Astrocyte (in vitro differentiated cells and primary cell): ENCODE measurements at places on chromosomes 2 and 18. TPM values are rescaled to one million over a fixed set of nuclear protein-coding genes. Genes with fewer than 3 reads are reported as not detected.

DNA sequence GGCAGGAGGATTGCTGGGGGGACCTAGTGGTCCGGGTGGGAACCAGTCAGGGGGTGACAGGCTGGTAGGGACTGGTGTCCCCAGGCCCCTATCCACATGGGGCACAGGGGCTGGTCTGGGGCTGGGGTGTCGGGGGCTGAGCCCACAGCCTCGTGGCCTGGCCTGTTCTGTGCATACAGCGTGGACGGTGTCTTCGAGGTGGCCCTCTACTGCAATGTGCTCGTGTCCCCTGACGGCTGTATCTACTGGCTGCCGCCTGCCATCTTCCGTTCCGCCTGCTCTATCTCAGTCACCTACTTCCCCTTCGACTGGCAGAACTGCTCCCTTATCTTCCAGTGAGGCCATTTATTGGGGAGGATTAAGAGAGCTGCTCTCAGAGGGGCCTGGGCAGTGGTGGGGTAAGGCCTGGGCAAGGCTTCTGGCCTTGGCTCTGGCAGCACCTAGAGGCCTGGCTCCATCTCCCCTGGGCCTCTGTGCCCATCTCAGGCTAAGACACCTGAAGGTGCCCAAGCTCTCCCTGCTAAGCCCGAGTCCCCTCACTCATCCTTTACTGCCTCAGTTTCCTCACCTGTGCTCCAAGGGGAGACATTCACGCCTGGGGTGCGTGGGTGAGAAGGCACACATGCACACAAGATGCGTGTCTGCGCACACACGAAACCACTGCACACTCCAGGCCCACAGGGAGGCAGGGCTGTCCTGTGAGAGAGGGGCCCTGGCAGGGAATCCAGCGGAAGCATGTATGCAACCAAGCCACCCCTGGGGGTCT lies 1.9 kb downstream of the CHRNG start:
- H3K4me3 ChIP-seq = no peak overlapping the region
- no peak for DNase-seq
- no peaks in the 10 kb centered on the region for H3K36me3 ChIP-seq
- H3K4me1 ChIP-seq = no peaks in the 10 kb centered on the region
- H3K27ac ChIP-seq = no peak overlapping the region

DNA sequence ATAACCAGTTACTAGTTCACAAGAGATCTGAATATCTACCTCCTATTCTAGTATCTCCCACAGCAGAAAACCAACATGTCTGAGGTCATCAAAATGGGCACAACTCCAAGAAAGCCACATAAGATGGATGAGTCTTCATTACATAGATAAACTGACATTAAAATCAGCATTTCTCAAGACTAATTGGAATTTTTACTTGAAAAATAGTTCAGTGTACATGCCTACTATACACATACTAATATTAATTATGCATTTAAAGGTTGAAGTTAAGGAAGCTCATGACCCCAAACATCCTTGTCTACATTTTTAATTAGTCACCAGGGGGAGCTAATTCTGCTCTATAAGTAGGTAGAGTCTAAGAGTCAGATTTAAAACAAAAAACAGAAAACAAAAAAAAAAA lies 41.9 kb downstream of the ZNF521 start:
- H3K4me1 ChIP-seq = peaks cover 4% of the 10 kb centered on the region
- H3K27ac ChIP-seq = no peak overlapping the region
- H3K36me3 ChIP-seq = peaks cover 3% of the 10 kb centered on the region
- H3K4me3 ChIP-seq = no peak overlapping the region

GRCh38 chr18:61901323-61901986 lies 8.6 kb upstream of the RNF152 start:
- H3K36me3 ChIP-seq = no peaks in the 10 kb centered on the region
- no peaks in the 10 kb centered on the region for H3K27me3 ChIP-seq
- H3K4me1 ChIP-seq = peaks cover 6% of the 10 kb centered on the region
- peak; percentile 28 for DNase-seq

- no peak for DNase-seq
- H3K27ac ChIP-seq = no peak overlapping the region
- no peaks in the 10 kb centered on the region for H3K36me3 ChIP-seq
- no peaks in the 10 kb centered on the region for H3K27me3 ChIP-seq
Observed at GRCh38 chr2:119488245-119489214, 35.8 kb downstream of the SCTR start.

DNA sequence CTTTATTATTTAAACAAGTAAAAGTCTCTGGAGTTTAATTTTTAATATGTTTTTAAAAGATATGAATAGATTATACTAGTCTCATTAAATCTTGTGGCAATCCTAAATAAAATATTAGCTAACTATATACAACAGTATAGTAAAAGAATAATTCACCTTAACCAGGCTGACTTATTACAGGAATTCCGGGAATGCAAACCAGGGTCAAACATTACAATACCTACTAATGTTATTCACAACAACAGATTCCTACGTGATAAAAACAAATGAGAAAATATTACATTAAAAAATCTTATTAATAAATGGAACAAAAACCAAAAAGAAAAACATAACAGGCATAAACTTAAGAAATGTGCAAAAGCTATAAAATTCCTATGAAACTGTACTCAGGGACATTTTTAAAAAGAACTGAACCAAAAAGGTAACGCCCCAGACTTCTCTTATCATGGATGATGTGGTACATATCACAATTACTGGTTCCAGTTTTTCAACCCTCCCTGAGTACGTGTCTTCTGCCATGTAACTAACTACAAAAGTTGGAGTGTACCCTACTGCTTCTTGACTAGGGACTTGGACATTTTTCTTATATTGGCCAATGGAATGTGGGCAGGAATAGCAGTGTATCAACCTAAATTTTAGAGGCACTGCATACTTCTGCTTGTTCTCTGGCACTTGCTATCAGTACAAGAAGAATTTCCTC lies 20.2 kb downstream of the TTC21B start:
- no peak overlapping the region for H3K27ac ChIP-seq
- H3K4me1 ChIP-seq = no peaks in the 10 kb centered on the region
- no peaks in the 10 kb centered on the region for H3K27me3 ChIP-seq
- no peak overlapping the region for H3K4me3 ChIP-seq

GRCh38 chr2:8438996-8439395 lies 242.9 kb upstream of the ID2 start:
- no peaks in the 10 kb centered on the region for H3K27me3 ChIP-seq
- DNase-seq = no peak
- no peaks in the 10 kb centered on the region for H3K36me3 ChIP-seq

- H3K4me1 ChIP-seq = no peaks in the 10 kb centered on the region
- H3K36me3 ChIP-seq = no peaks in the 10 kb centered on the region
- H3K4me3 ChIP-seq = no peak overlapping the region
- H3K27ac ChIP-seq = no peak overlapping the region
Observed at GRCh38 chr2:126916744-126917143, 18.1 kb downstream of the TEX51 start.

GRCh38 chr2:70083344-70084156 lies 3.7 kb upstream of the PCBP1 start:
- H3K27me3 ChIP-seq = no peaks in the 10 kb centered on the region
- peaks cover 12% of the 10 kb centered on the region for H3K4me1 ChIP-seq
- no peak overlapping the region for H3K4me3 ChIP-seq
- DNase-seq = peak; percentile 65

GRCh38 chr2:174577967-174578589 lies 19.5 kb downstream of the WIPF1 start:
- no peaks in the 10 kb centered on the region for H3K4me1 ChIP-seq
- H3K4me3 ChIP-seq = no peak overlapping the region
- H3K27ac ChIP-seq = no peak overlapping the region
- peak; percentile 49 for DNase-seq
- no peaks in the 10 kb centered on the region for H3K27me3 ChIP-seq

GRCh38 chr2:217732992-217733391 lies 269.8 kb downstream of the TNS1 start:
- peak; percentile 60 for DNase-seq
- H3K36me3 ChIP-seq = no peaks in the 10 kb centered on the region
- no peak overlapping the region for H3K27ac ChIP-seq
- no peak overlapping the region for H3K4me3 ChIP-seq

DNA sequence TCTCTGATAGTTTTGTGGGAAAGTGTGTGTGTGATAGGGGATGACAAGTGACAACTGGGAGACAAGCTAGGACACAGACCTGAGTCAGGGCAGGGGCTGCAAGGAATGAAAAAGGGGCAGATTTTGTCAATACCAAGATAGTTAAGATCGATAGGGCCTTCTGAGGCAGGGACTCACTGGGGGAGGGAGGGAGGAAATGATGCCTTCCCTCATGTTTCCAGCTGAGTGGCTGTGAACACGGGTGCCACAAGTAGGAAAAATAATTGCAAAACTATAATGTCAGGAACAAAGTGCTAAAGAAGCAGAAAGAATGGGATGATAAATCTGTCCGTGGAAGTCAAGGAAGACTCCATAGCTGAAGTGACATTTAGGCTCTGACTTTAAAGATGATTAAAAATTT lies 24.2 kb downstream of the CDH2 start:
- no peak overlapping the region for H3K4me3 ChIP-seq
- peaks cover 24% of the 10 kb centered on the region for H3K4me1 ChIP-seq
- H3K36me3 ChIP-seq = peaks cover 4% of the 10 kb centered on the region
- no peak for DNase-seq
- H3K27me3 ChIP-seq = no peaks in the 10 kb centered on the region

DNA sequence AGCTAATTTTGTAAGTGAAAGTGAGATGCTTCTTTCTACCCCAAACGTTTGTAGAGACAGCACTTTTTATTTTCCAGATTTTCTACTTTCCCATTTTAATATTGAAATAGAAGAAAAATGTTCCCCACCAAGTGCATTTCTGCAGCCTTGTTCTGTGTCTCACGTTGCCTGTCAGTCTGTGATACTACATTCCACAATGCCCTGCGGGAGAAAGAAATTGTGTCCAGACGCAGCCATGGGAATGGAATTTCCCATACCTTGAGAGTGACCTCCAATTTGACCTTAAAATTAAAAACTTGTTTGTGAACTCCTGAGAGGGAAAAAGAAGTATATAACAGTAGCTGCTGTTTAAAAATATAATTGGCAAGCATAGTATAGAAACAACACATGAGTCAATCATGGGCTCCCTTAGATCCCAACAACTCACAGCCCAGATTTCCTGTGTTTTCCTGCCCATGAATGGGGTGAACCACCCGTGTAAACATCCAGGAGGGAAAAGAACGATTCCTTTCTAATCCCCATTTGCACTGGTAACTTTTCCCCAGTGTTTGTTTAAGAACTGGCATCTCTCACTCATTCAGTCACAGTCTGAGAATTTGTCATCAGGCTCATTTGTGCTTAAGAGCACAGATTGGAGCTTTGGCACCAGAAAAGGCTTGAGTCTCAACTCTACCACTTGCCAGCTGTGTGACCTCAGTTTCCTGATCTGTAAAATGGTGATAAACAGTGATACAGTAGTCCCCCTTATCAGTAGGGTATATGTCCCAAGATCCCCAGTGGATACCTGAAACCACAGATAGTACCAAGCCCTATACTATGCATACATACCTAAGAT lies 166.1 kb upstream of the ZNF521 start:
- no peak overlapping the region for H3K4me3 ChIP-seq
- H3K27me3 ChIP-seq = no peaks in the 10 kb centered on the region
- H3K4me1 ChIP-seq = no peaks in the 10 kb centered on the region
- H3K27ac ChIP-seq = no peak overlapping the region
- H3K36me3 ChIP-seq = no peaks in the 10 kb centered on the region

DNA sequence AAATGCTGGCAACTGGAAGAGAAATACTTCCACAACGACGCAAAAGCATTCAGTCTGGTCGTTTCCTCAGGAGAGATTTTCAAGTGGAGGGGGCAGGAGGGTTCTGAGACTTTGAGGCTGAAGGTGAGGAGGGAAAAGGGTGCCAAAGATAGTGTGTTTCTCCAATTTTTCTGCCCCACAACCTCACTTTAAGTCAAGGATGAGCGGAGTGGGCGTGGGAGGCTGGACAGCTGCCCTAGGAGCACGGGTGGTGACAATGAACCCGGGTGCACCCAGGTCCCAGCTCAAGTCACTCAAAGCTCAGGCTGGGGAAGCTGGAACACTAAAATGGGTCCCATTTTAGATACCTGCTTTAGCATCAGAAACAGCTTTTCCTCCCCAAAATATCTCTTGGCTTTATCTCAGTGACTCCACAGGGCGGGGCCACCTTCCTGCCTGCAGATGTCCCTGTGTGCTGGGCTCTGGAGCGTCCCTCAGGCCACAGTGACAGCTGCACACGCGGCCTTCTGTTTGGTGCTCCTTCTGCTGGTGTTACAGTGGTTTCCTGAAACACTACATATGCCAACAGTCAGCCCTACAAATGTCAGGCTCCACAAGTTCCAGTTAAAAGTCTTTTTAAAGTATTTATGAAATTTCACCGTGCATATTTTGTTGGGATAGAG lies 1.4 kb upstream of the MBP start:
- H3K27ac ChIP-seq = no peak overlapping the region
- DNase-seq = no peak
- no peaks in the 10 kb centered on the region for H3K36me3 ChIP-seq
- H3K4me1 ChIP-seq = peaks cover 26% of the 10 kb centered on the region

DNA sequence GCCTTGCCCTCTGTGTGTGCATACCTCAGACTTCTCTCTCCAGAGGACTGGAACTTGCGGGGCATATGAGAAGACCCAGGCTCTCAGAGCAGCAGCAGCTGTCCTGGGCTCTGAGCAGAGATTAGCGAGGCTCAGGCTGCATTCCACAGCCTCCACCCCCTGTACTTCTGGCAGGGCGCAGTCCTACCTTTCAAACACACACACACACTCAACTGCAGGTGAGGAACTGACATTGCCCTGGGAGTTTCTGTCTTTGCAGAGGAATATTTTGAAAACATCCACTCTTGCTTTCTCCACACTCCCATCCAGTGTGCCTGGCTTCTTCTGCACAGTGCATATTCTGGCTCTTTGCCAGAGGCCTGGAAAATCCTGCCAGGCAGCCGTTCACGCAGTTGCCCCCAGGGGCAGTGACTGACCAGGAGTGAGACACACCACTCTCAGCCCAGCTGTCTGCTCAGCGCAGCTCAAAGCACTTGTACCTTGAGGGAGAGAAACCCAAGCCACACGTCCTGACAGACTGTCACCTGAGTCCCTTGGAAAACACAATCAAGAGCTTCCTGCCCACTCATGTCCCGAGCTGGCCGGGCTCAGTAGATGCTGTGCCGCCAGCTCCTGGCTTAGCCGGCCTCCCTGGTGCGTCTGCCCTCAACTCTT lies 460.8 kb downstream of the RNF144A start:
- H3K27ac ChIP-seq = no peak overlapping the region
- no peak overlapping the region for H3K4me3 ChIP-seq
- DNase-seq = no peak
- H3K36me3 ChIP-seq = no peaks in the 10 kb centered on the region
- no peaks in the 10 kb centered on the region for H3K4me1 ChIP-seq

- H3K4me1 ChIP-seq = no peaks in the 10 kb centered on the region
- H3K27me3 ChIP-seq = peaks cover 5% of the 10 kb centered on the region
- H3K4me3 ChIP-seq = no peak overlapping the region
- no peaks in the 10 kb centered on the region for H3K36me3 ChIP-seq
- H3K27ac ChIP-seq = no peak overlapping the region
- no peak for DNase-seq
Observed at GRCh38 chr2:8595428-8595805, 86.4 kb upstream of the ID2 start.

GRCh38 chr2:132372276-132372675 lies 44.3 kb upstream of the GPR39 start:
- H3K27me3 ChIP-seq = no peaks in the 10 kb centered on the region
- H3K36me3 ChIP-seq = no peaks in the 10 kb centered on the region
- H3K4me1 ChIP-seq = no peaks in the 10 kb centered on the region
- H3K4me3 ChIP-seq = no peak overlapping the region
- DNase-seq = no peak
- H3K27ac ChIP-seq = peak overlapping the region; percentile 1

GRCh38 chr2:45755585-45756335 lies 104.3 kb downstream of the PRKCE start:
- H3K27ac ChIP-seq = no peak overlapping the region
- peak; percentile 77 for DNase-seq
- H3K4me1 ChIP-seq = peaks cover 18% of the 10 kb centered on the region
- no peaks in the 10 kb centered on the region for H3K27me3 ChIP-seq
- H3K36me3 ChIP-seq = no peaks in the 10 kb centered on the region

Gene TAF4B
- 3.0 and 3.2 TPM in 2 replicates for total RNA-seq

Gene CIB4
- not detected in 2 replicates for total RNA-seq

Gene IL1RN
- not detected in 2 replicates for total RNA-seq

Gene CXCR4
- total RNA-seq = 2.8 and 4.1 TPM in 2 replicates

Gene RIT2
- not detected in 2 replicates for total RNA-seq

Gene ZNF892
- 4.8 and 5.9 TPM in 2 replicates for total RNA-seq
